ENCODE measurements at places on chromosomes 13 and 19.

DNA sequence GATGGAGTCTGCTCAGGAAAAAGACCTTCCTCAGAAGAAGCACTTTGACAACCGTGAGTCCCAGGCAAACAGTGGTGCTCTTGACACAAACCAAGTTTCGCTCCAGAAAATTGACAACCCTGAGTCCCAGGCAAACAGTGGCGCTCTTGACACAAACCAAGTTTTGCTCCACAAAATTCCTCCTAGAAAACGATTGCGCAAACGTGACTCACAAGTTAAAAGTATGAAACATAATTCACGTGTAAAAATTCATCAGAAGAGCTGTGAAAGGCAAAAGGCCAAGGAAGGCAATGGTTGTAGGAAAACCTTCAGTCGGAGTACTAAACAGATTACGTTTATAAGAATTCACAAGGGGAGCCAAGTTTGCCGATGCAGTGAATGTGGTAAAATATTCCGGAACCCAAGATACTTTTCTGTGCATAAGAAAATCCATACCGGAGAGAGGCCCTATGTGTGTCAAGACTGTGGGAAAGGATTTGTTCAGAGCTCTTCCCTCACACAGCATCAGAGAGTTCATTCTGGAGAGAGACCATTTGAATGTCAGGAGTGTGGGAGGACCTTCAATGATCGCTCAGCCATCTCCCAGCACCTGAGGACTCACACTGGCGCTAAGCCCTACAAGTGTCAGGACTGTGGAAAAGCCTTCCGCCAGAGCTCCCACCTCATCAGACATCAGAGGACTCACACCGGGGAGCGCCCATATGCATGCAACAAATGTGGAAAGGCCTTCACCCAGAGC lies 16.2 kb upstream of the ZNF544 start:
- no peak for DNase-seq

GRCh38 chr13:102774591-102775520 lies 1.3 kb upstream of the TEX30 start:
- DNase-seq = no peak

DNA sequence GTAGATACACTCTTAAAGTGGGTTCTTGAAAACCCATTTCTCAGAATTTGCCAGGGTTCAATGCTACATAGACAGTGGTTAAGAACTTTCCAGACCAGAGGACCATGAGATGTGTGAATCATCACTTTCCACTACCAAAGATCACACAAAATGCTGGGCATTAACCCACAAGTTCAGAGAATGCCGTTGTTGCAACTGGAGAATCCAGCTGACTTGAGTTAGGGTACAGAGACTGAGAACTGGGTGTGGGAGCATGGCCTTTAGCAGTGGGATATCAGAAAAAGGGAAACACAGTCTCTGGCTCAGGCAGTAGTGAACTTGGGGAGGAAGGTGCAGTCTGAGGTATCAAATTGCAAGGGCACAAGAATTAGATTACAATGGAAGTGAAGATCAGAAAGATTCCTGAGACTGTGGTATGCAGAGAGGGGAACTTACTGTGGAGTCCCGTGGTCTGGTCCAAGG lies 51.5 kb upstream of the WDFY2 start:
- no peak for DNase-seq

GRCh38 chr19:6721773-6722172 lies 1.3 kb upstream of the C3 start:
- no peak for DNase-seq

DNA sequence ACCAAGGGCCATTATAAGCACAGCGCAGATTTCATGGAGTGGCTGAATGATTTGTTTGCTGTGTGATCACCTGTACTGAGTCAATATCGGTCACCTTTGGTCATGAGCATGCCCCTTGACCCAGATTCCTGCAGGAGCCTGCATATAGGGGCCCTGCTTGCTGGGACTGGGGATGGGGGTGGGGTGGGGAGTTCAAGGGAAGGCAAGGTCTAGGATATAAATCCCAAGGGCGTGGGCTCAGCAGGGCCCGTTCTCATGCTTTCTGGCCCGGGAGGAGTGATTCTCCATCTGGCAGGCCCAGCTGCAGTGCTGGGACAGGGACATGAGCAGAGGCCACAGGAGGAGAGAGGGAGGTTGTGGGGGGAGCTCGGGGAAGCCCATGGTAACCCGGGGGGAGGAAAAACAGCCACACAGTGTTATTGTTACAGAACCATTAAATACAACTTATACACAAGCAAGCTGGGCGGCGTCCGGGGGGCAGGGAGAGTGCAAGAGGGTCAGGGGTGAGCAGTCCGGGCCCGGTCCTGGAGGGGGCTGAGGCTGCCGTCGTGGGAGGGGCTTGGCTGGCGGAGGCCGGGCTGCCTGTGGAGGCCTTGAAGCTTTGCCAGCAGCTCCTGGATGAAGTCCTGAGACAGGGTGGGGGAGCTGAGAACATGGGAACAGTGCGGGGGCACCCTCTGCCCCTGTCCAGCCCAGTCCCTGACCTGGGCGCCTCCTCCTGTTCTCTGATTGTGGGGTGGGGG lies 5.2 kb downstream of the PPP1R14A start:
- no peak for DNase-seq

- DNase-seq = no peak
Observed at GRCh38 chr19:55116859-55117662, at the start of gene PPP1R12C. TSS of gene PPP1R12C (minus strand) at chr19:55117637. CDS start at chr19:55117543, 94 bp downstream.

- no peak for DNase-seq
Observed at GRCh38 chr13:96473526-96474180, 383.7 kb downstream of the HS6ST3 start.

DNA sequence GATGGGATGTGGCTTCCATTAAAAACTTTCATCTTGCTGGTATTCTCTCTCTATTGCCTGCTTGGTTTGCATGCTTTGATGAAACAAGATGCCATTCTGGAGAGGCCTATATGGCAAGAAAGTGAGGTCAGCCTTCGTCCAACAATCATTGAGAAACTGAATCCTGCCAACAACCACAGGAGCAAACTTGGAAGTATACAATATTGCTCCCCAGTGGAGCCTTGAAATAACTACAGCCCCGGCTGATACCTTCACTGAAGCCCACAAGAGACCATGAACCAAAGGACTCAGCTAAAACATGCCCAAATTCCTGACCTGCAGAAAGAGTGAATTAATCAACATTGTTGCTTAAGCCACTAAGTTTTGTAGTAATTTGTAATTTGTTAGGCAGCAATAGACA lies 82.5 kb upstream of the FGF14 start:
- no peak for DNase-seq

- DNase-seq = peak; percentile 35
Observed at GRCh38 chr19:16330806-16331690, 6.4 kb downstream of the KLF2 start.

DNA sequence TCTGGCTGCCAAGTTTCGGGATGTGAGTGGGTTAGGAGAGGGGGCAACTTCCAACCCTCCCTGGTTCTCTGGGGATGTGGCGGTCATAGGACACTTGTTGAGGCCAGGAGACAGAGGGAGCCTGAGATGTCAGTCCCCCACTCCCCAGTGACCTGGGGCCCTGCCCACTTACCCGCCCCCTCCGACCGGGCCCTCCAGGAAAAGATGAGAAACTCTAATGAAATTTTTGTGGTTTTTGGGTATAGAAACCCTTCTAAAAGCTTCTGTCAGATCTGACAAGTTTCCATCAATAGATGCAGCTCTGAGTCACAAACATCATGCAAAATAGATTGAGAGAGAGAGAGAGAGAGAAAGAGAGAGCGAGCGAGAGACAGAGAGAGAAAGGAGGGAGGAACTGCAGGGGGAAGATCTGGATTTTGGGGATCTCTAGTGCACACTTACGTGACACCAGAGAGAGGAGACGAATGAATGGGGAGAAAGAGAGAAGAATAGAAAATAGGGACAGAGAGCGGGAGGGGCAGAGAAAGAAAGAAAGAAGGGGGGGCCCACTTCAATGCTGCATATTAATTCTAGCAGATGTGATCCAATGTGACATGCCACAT lies 94.0 kb downstream of the PTPRS start:
- DNase-seq = peak; percentile 61

- DNase-seq = no peak
Observed at GRCh38 chr13:41244556-41244955, 18.8 kb downstream of the MTRF1 start.

DNA sequence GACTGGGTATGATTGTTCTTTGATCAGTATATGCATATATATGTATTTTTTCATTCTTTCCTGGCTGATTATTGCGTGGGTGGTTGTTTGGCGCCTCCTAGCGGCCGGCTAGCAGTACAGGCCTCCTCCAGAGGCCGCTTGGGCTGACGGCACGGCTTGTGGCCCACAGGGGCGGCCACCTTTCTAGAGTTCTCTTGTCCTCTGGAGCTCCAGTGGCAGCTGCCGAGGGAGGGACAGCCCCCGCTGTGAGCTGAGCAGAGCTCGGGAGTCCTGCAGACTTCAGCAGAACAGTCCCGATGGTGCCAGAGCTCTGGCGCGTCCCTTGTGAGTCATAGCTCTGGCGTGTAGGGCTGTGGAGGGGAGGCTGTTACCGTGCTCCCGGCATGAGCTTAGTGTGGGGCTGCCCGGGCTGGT lies 22.5 kb upstream of the ZNF429 start:
- DNase-seq = peak; percentile 71

DNA sequence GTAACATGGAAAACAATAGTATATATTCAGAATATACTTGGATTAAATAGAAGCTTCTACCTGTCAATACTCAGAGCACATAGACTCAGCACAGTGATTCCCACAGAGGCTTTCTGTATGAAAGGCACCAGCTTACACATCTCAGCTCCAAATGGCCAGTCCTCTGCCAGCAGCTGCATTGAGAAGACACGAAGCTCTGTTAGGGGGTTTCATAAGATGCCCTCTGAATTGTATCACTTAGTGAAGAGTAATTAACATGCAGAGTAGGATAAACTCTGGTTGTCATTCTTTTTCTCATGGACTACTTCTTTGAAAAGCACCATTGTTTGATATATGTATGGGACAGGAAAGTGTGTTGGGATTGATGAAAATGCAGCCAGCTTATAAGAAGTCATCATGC lies 15.2 kb downstream of the EDNRB start:
- DNase-seq = no peak

- DNase-seq = no peak
Observed at GRCh38 chr13:83940742-83941141, 58.5 kb upstream of the SLITRK1 start.
